ENCODE measurements at places on chromosomes 1 and 21.

GRCh38 chr1:171674431-171675405, 22.2 kb upstream of the MYOC start:
- no peak for DNase-seq

DNA sequence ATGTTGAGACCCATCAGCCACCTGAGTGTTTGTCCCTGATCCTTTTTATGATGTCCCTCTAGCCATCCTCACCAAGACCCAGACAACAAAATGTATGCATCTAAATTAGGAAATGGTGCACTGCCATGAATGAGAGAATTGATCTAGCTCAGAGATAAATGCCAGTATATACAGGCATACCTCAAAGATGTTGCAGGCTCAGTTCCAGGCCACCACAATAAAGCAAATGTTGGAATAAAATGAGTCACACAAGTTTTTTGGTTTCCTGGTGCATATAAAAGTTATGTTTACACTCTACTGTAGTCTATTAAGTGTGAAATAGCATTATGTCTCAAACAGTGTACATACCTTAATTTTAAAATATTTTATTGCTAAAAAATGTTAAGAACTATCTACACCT, 63.9 kb downstream of the CHIA start:
- no peak for DNase-seq

GRCh38 chr1:41662765-41663437, 178.4 kb upstream of the EDN2 start:
- peak; percentile 81 for DNase-seq

DNA sequence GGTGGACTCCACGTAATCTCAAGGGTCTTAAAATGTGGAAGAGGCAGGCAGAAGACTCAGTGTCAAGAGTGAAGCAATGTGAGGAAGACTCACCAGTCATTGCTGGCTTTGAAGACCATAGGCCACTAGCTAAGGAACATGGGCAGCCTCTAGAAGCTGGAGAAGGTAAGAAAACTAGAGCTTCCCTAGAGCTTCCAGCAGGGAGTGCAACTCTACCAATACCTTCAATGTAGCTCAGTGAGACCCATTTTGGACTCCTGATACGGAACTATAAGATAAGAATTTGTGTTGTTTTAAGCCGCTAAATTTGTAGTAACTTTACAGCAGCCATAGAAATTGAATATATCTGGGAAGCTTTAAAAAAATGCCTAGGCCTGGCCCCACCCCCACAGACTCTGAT, 18.9 kb downstream of the METTL13 start:
- no peak for DNase-seq

DNA sequence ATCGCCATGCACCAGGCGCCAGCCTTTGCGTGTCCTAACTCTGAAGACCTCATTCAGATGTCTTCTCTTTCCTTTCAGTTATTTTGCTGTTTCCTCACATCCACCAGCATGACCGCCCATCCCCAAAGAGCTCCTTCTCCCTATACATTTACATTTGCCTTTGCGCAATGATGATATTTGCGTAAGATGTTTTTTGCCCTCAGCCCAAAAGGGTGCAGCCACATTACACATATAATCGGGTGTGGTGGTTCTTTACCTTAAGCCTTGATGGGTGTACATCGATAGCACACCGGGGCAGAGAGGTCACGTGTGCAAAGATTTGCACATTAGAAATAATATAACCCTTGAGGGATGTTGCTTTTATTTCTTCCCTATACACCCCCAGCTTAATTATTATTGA, 192.8 kb downstream of the HUNK start:
- no peak for DNase-seq
